ENCODE measurements at places on chromosomes 3 and 15. TPM values are rescaled to one million over a fixed set of nuclear protein-coding genes. Genes with fewer than 3 reads are reported as not detected.

The CD86 gene
- 1.2 TPM for total RNA-seq

The ITIH1 gene
- total RNA-seq = 0.85 TPM

DNA sequence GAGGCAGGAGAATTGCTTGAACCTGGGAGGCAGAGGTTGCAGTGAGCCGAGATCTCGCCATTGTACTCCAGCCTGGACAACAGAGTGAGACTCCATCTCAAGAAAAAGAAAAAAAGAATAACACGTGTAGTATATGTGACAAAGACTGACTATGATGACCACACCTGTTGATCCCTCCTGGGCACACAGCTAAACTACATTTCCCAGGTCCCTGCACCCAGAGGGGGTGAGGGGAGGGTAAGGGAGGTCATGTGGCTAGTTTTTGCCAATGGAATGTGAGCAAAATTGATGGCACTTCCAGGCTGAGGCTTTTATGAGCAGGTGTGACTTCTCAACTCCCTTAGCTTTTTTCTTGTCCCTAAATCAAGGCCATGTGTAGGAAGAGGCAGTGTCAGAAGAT, 58.2 kb downstream of the KLHL6 start:
- DNase-seq = no peak

GRCh38 chr3:12768579-12769527, 9.8 kb upstream of the TMEM40 start:
- no peak for DNase-seq

DNA sequence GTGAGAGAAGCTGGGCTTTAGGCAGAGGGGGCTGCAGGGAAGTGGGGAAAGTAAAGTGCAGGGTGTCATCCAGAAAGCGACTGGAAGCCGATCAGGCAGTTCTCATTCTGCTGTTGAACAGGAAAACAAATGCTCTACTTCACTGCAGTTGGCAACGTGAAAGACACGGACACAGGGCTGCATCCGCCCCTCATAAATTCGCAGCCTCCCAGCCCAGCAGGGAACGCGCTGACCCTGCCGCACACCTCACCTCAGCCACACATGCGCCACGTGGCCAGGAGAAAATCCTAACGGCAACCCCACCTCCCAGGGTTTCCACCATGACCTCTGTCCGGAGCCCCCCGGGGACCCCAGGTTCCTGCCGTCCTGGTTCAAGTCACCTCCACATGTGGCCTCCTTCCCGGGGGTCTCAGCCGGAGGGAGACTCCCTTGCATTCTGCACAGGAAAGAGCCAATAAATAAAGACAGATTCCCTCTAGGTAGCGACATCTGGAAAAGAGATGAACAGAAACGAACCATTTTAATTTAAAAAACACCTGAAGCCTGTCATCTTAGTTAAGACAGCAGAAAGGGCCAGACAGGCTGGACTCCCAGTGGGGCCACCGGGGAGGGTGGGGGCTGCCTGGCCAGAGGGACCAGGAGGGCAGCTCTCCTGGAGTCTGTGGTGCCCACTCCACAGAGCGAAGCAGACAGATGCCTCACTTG, 118.7 kb downstream of the TMEM266 start:
- no peak for DNase-seq

GRCh38 chr3:73234354-73235014, 173.0 kb downstream of the EBLN2 start:
- no peak for DNase-seq

DNA sequence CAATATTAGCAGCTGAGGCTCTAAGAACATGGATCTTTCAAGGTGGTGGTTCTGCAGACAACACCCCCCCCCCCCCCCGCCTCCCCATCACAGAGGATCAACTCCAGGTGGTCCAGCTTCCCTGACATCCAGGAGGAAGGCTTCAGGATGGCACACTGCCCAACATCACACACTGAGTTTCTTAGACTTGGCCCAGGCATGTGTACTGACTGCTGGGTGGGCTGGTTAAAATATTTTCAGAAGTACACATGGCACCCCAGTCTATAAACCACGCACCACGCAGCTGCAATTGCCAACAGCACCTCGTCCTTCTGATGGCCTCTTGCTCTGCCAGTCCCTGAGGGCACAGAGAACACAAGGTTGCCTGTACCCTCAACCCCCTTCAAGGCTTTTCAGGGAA, 22.1 kb downstream of the SRPRB start:
- DNase-seq = no peak
